CD4-positive, alpha-beta T cell treated with Interleukin-17A for 1 hour (primary cell): ENCODE measurements at places on chromosomes 6 and 20.

DNA sequence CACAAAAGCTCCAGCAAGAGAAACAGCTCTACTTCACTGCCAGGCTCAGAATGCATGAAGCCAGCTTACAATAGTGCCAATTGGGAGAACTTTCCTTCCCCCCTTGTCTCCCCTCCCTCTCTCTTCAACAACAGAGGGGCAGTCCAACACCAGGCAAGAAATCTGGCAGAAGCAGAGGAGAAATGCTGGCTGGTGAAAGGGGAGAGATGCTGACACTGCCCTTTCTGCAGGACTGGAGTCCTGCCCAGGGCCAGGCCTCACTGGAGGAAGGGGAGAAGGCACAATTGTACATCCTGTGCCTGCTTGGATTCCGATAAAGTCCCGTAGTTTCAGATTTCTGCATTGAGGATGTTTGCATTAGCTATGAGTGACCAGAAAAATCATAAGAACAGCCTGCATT lies 148.6 kb downstream of the LRRC1 start:
- DNase-seq = no peak

GRCh38 chr20:3218307-3218988 lies 9.2 kb downstream of the ITPA start:
- peak; percentile 76 for DNase-seq

- no peak for DNase-seq
These were observed 39.9 kb upstream of the BEND6 start for GRCh38 chr6:56914798-56915658.

DNA sequence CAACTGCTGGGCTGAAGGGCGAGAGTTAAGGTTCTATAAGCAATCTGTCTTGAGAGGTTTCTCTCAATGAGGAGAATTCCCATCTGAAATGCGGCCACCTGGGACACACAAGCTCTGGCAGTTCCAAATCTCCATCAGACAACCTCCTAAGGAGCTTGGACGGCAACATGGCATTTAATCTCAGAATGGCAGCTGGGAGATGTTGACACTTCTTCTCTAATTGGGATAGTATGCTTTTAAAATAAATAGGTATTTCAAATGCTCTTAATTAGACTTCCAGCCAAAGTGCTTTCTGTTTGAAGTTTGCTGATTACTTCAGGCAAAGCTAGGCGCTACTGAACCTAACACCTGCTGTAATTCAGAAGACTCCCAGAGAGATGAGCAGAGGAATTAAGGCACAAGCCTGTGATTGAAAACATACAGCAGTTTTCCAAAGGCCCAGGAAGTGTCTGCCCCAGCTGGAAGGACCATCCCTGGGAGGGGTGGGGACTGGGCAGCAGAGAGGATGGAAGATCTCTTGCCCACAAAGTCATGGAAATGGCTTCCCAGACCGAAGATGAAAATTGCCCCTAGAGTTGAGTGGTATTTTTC lies 59.1 kb upstream of the KCNK16 start:
- no peak for DNase-seq

- no peak for DNase-seq
These were observed 3.8 kb upstream of the IER3 start for GRCh38 chr6:30747902-30748769.

GRCh38 chr6:163349696-163350095 lies 64.8 kb upstream of the QKI start:
- DNase-seq = no peak

- DNase-seq = no peak
These were observed 55.6 kb upstream of the SNRPB2 start for GRCh38 chr20:16674243-16674642.
